ENCODE measurements at places on chromosomes 12 and 14. TPM values are rescaled to one million over a fixed set of nuclear protein-coding genes. Genes with fewer than 3 reads are reported as not detected.

Gene C12orf50
- polyA plus RNA-seq, result 0.27 TPM

Gene PFDN5
- polyA plus RNA-seq, result 416 TPM

Gene USP44
- 1.1 TPM for polyA plus RNA-seq

Gene SYT10
- not detected for polyA plus RNA-seq

Gene PRH2
- polyA plus RNA-seq, result not detected

Data from hindlimb muscle (tissue), 1 donor.